ENCODE measurements at places on chromosomes 2 and 18.

DNA sequence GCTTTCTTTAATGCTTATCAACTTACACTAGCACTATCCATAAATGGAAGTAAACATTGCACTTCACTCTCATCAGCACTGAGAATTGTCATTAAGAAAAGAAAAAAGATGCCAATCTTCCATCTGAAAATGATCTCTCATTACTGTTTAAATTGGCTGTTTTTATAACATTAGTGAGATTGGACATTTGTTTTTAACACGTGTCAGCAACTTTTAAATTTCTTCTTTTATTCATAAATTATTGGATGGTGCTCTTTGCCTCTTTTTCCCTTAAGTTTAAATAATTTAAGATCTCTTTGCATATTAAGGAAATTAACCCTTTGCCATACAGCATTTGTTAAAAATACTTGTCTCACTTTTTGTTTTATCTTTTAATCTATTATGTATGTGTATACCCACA, 146.5 kb upstream of the CHST9 start:
- DNase-seq = no peak

- DNase-seq = no peak
Measured at GRCh38 chr2:239203443-239204135, 197.2 kb downstream of the HDAC4 start.

DNA sequence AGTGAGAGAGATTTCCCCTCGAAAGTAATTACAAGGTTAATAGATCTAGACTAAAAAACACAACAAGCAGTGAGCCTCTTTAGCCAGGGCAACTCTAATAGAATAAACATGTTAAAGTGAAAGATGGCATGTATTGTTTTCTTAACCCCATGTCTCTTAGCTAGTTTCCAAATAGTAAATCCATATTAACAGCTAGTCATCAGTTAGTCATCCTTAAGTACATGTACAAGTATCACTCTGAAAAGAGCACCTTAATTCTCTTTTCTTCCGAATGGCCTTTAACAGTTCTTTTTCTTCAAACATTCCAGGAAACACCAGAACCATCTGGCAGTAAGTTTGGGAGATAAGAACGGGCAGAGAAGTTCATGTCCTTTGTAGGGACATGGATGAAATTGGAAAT, 1480.0 kb downstream of the LRP1B start:
- no peak for DNase-seq

DNA sequence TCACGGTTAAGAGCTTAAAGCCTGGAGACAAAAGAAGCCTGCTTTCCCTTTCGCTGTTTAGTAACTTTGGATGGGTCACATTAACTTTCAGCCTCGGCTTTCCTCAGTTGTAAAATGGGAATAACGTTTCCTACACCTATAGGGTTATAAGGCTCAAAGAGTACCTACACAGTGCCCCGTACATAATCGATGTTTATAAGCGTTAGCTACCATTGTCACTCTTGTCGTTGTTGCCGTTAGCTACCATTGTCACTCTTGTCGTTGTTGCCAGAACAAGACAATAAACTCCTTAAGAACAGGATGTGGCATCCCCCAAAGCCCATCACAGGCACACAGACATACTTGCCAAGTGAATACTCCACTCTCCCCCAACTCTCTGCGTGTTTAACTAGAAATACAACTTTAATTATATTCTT, 901 bp upstream of the MFSD6 start:
- DNase-seq = no peak

DNA sequence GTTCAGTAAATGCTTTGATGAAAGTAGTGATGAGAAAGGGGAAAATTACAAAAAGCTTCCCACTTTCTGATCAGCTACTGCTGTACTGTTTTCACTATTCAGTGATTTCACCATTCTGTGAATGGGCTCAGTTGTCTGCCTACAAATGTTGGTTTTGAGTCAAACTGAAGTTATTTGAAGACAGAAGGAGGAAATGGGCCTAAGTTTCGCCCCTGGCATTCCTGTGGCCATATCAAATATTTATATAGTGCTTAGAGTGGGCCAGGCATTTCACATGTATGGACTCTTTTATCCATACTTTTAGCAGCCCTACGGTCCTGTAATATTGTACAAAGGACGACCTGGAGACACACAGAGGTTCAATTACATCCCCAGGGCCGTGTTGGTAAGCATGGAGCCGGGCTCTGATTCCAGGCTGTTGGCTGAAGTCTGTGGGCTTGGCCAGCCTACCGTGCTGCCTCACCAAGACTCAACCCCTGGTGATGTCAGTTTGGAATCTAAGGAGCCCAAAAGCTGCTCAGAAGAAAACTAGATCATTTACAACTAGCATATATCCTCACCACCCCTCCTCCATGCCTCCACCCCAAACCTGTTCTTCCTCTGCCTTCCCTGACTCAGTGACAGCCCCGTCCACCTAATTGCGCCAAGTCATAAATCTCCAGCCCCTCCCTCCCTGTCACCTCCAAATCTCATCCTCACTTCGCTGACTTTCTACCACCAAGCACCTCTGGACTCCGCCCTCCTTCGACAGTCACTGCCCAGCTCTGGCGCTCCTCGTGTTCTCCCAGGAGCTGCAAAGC, 10.1 kb upstream of the GRHL1 start:
- no peak for DNase-seq

DNA sequence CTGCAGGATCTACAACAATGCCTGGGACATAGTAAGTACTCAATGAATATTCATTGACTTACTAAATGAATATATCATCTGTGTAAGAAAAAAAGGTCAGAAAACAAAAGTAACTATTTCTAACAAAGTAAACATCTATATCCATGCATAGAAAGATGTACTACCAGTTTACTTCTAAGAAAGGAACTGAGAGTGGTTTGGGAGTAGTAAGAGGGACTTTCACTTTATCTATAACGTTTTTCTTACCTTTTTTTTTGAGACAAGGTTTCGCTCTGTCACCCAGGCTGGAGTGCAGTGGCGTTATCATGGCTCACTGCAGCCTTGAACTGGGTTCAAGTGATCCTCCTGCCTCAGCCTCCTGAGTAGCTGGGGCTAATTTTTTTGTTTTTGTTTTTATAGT, 25.7 kb downstream of the DHX57 start:
- no peak for DNase-seq

DNA sequence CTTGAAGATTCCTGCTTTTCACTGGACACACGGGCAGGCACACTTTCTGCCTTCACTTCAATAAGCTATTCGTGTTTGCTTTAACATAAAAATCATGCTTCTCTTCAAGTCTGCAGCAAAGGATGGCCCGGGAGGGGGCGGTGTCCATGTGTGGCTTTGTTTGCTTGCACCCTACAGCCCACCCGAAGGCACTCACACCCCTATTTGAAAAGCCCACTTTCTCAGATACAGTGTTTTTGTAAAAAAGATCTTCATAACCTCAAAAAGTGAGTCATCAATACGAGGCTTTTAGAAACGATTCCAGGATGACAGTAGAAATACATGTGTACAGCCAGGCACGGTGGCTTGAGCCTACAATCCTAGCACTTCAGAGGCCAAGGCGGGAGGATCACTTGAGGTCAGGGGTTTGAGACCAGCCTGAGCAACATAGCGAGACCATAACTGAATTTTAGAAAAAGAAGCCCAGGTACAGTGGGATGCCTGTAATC, 36.5 kb upstream of the HPCAL1 start:
- DNase-seq = no peak

GRCh38 chr18:32373995-32374394, 96.7 kb downstream of the GAREM1 start:
- no peak for DNase-seq

DNA sequence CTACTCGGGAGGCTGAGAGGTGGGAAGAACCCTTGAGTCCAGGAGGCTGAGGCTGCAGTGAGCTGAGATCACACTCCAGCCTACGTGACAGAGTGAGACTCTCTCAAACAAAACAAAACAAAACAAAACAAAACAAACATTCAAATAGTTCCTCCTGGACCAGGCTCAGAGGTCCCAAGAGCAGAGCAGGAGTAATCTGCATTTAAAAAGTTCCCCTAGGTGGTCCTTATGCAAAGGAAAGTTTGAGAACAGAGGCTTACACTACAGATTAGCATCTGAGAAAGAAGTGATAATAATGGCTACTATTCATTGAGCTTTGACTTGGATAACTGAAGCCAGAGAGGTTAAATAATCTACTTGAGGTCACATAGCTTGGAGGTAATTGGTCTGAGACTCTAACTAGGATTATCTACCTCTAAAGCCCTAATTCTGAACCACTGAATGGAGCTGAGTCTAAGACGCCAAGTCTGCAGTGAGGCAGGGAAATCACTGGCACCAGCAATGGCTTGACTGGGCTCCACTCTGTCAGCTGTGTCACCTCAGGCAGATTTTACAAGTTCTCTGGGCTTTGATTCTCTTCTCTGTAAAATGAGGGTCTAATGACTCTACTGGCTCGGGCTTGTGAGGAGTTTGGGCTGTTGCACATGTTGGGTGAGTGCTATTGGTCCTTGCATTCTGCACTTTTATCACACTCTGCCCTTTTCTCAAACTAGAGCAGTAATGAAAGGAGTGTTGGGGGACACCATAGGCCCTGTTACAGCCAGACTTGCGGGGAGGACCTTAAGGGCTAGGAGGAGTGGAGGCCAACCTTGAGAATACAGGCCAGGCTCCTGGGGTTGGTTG, 29.2 kb upstream of the DLX2 start:
- DNase-seq = no peak

DNA sequence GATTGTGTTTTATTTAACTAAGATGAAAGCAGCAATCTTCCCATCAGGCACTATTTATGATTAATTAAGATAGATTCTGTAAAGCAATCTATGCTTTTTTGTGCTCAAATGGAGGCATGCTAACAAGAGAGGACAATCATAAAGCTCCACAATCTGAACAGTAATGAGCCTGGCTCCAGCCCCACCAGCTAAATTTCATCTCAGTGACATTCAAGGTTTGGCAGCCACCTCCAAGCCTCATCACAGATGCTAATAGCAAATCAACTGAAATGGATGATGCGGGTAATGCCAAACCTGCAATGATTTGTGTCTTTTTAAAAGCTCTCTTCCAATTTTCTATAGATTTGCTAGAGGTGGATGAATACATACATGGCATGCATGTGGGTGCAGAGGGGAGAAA, 456.6 kb downstream of the TDRD15 start:
- DNase-seq = no peak

DNA sequence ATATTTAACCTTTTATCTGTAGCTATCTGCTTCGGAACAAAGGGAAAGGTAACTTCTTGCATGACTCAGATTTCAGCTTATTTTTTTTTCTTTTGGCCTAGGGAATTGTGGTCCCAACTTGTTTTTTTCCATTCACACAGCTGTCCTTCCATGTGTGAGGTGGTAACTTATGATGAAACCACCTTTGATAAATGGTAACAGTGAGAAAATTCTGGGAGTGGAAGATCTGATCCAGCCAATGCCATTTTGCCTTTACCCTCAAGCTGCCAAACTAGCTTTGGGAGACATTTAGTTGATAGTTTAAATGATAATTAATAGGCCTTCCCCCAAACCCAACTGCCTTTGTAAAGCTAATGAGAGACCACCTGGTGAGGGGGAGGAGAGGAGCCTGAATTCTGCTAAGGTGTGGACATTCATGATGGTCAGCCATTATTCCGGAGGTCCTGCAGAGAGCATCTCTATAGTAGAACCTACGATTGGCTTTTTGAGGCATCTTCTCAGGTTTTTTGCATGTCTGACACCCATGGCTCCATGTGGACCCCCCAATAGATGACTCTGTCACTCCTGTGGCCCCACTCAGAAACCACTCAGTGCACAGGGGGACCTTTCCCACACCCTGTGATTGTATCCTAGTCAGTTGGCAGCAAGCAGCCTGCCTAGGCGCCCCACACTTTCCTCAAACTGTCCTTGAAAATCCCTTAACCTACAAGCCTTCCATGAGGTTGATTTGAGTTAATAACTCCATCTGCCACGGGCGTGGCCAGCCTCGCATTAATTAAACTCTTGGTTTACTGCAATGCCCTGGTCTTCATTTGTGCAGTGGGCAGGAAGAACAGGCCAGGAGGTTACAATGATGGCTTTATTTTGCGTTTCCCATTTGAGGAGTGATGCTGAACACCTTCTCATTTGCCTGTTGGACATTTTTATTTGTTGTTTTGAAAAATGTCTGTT, 263.5 kb upstream of the PXDN start:
- no peak for DNase-seq

- no peak for DNase-seq
Measured at GRCh38 chr2:121295911-121296650, 11.1 kb upstream of the TFCP2L1 start.

- peak; percentile 51 for DNase-seq
Measured at GRCh38 chr2:27086724-27087593, at the start of gene KHK. Gene KHK, plus strand, starts transcription at chr2:27086772. Its CDS starts 488 bp downstream, at chr2:27087260.

DNA sequence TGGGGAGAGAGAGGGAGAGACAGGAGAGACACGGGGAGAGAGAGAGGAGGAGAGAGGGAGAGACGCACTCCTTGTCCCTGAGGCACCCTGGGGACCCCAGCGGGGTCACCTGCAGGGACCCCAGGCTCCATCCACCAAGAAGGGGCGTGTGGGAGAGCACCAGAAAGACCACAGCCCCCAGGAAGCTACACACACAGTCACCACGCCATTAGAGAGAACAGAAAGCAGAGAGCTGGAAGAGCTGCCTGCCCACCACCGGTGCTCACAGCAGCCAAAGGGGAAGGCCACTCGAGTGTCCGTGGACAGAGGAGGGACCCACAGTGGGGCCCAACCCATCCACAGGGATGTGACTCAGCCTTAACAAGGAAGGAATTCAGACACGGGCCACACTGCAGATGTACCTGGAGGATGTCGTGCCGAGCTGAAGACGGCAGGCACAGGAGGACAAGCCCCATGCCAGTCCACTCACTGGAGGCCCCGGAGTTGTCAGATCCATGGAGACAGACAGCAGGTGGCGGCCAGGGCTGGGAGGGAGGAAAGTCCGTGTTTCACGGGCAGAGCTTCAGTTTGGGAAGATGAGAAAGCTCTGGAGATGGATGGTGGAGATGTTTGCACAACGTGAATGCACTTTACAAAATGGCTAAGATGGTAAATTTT, 11.5 kb upstream of the NFATC1 start:
- no peak for DNase-seq

DNA sequence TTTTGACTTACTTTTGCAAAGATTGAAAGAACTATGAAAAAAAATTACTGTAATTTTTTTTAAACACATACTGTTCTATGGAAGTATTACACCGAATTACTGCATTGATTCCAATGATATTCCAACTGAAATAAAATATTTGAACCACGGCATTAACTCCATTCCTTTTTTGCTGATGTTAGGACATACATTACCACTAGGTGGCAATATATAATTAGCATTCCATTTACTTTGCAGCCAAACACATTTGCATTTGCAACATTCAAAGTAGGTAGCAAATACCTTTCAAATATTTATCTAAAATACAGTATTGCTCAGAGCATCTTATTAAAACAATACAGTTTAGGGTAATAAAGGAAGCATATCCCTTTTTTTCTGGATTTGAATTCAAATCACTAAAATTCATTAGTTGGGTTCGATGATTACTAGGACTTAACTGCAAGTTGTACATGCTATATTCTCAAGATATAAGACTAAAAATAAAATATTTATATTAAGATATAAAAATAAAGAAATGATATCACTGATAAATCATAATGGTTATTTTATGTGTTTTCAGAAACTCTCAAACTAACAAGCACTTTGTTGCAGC, 31.3 kb downstream of the LANCL1 start:
- DNase-seq = no peak

- DNase-seq = no peak
Measured at GRCh38 chr2:214629875-214630274, 179.6 kb downstream of the BARD1 start.

- DNase-seq = no peak
Measured at GRCh38 chr18:27428120-27428519, 243.0 kb upstream of the CHST9 start.

- DNase-seq = no peak
Measured at GRCh38 chr2:100196786-100197494, 54.5 kb upstream of the AFF3 start.

GRCh38 chr2:241902357-241902991, 32.9 kb downstream of the RTP5 start:
- DNase-seq = no peak

- no peak for DNase-seq
Measured at GRCh38 chr2:5877360-5877759, 185.2 kb downstream of the SOX11 start.
